ENCODE measurements at places on chromosomes 16 and 17.

- DNase-seq, result no peak
Measured at GRCh38 chr17:19341641-19342610, 20.6 kb downstream of the B9D1 start.

DNA sequence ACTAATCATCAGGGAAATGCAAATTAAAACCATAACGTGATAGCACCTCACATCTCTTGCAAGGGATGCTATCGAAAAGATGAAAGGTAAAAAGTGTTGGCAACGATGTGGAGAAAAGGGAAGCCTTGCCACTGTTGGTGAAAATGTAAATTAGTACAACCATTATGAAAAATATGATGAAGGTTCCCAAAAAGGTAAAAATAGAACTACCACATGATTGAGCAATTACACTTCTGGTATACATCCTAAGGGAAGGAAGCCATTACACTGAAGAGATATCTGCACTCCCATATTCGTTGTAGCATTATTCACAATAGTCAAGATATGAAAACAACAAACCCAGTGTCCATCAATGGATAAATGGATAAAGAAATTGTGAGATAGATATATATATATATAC lies 21.5 kb downstream of the ABCA10 start:
- DNase-seq, result no peak

GRCh38 chr17:65538675-65539529 lies 22.5 kb downstream of the AXIN2 start:
- no peak for DNase-seq

- no peak for DNase-seq
Measured at GRCh38 chr17:78676412-78677302, 99.5 kb upstream of the DNAH17 start.

DNA sequence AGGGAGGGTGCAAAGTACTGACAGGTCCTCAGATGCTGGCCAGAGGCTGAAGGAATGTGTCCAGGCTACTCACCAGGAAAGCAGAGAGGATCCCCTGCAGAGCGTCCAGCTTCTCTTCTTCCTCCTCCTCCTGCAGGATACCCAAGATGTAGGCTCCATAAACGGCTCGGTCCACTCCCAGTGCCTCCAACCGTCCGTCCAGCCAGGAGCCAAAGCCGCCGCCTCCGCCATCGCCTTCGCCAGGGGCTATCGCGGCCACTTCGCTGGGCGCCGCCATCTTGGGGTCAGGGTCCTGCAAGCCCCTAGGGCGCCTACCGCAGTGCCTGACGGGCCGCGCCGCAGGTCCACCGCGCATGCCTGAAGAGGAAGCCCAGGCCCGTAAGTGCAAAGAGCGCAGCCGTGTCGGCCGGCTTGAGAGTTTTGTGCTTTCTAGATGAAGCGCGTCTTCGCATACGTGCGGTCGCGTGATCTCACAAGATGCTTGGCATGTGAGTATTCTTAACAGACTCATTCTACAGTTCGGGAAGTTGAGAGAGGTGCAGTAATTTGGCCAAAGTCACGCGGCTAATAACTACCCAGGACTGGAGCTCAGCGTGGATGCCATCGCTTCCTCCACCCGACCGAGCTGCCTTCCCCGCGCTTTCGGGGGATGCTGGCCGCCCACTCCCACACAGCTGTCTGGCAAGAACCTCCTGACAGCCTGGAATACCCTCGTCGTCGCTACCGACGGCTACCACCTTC lies at the start of gene CCDC43:
CCDC43 (minus strand) TSS at position 300 of the 741 bp plus-strand sequence; CDS start at position 277, 23 bp downstream.
- DNase-seq, result peak; percentile 95

- no peak for DNase-seq
Measured at GRCh38 chr17:36598951-36599401, 2.4 kb upstream of the MRM1 start.

DNA sequence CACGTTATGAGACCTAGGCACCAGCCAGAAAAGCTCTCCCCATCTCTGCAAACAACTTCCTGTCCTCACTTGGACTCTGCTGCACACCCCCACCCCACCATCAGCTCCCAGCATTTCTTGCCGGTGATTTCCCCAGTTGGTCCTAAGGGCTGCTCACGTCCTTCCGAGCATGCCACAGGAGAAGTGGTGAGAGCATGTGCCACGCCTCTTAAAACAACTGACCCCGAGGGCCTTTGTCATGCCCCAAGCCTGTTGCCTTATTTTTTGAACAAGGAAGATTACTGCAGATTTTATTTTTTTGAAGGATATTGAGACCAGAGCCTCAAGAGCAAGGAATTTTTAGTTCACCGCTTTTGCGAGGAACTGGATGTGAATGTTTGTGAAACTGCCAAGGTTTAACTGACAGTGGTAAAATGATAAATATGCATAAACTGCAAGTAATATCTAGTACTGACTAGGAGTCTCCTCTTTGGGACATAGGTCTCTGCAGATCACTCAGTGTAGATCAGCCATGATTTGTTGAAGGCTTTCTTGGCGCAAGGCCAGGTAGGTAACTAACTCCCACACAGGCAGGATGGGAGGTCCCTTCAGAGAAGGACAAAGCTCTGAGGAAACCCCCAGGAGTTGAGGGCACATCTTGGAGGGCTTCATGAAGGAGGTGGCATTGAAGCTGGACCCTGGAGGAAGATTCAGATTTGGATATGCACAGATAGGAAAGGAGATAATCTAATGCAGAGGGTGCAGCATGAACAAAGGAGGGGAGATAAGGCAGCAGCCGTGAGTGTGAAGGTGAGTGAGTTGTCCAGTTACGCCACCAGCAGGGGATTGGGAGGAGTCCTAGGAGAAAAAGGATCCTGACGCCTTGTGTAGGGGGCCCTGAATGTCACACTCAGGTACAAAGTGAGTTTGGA lies 44.7 kb downstream of the TMEM132E start:
- no peak for DNase-seq

DNA sequence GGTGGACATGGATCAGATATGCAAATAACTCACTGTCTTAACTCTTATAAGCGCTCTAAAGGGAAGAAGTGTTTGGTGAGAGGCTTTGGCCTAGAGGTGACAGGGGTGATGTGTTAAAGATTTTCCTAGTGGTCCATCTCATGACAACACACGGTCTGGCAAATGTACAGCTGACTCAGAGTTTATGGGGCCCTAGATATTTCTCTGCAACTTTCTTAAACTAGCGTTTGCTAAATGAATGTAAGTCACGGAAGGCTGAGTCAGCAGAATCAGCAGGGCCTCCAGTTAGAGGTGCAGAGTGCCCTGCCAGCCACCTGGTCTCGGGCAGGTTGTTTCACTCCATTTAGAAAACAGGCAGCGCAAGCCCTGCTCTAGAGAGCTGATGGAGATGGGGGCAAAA lies 40.1 kb downstream of the CLEC16A start:
- no peak for DNase-seq

DNA sequence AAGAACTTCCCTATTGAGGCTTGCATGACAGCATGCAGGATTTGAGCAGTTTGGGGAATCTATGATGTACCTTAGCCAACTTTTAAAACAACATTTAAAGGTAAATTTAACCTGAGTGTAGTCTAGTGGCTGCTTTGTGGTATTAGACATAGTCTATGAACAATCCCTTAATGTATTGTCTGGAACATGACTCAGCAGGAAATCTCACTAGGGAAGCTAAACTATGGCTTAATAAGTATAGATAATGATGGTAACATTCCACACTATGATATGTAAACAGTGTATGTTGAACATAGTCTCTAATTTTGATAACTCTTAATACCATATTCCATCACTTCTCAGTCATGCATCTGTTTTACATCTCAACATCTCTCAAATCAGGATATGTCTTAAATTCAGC lies 52.1 kb upstream of the SLC12A3 start:
- DNase-seq, result no peak

GRCh38 chr17:63549289-63549945 lies 860 bp upstream of the DCAF7 start:
- no peak for DNase-seq

GRCh38 chr16:920717-921116 lies 50.1 kb downstream of the LMF1 start:
- DNase-seq, result no peak

DNA sequence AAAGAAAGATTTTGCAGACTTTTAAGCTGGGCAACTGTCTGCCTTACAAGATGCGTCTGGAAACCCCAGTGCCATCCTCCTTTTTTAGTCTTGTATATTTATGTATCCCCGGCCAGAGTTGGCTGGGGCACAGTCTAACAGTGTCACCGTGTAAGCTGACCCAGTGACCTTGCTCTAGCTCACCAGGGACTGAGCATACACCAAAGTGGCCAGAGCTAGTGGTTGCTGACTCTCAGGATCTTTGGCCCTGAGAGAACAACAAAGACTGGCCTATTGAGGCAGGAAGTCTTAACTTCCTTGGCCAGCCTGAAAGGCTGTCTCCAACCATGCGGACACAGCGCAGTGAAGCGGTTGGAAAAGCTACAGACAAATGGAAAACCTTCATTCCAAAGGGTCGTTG lies 745.2 kb downstream of the WWOX start:
- no peak for DNase-seq

GRCh38 chr17:49388290-49388640 lies 26.2 kb upstream of the ZNF652 start:
- DNase-seq, result no peak
